CD4-positive, alpha-beta memory T cell (primary cell): ENCODE measurements at places on chromosomes 13 and 19. TPM values are rescaled to one million over a fixed set of nuclear protein-coding genes. Genes with fewer than 3 reads are reported as not detected.

GRCh38 chr13:51704399-51705313, 99.3 kb downstream of the DHRS12 start:
- no peaks in the 10 kb centered on the region for H3K36me3 ChIP-seq
- no peak overlapping the region for H3K27ac ChIP-seq
- H3K27me3 ChIP-seq = no peaks in the 10 kb centered on the region
- no peaks in the 10 kb centered on the region for H3K4me1 ChIP-seq

DNA sequence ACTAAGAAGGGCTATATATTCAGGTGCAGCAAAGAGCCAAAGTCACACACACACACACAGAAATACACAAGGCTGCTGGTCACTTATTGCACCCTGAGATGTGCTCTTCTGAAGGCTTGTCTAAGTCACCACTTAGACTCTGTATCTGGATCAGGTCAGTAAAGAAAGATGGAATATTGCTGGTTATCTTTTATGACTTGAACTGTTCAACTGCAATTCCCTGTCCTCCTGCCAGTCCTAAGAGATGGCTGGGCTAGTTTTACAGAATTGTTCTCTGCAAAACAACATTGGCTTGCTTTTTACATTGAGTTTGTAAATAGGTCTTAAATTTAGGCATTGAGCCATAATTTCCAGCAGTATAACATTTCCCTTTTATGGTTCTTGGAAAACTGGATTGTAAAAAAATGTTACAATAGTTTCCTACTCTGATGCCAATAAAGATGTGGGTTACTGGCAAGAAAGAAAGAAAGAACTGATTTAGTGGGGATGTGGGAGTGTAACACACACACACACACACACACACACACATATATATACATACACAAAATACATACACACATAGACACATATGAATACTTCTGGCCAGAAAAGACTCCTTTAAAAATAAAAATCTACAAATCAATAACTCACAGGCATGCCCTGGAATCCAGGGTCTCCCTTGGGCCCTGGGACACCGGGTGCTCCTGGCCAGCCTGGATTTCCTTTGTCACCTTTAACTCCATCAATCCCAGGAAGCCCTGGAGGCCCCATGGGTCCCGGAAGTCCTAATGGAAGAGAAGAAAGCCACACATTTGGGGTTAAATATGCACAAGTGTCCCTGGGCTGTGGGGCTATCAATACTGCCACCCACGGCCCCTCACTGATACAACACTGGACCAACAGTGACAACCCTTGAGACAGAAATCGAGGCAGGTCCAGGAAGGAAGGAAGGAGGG, 137.7 kb downstream of the COL4A1 start:
- no peaks in the 10 kb centered on the region for H3K4me1 ChIP-seq
- H3K36me3 ChIP-seq = no peaks in the 10 kb centered on the region
- no peak for DNase-seq

GRCh38 chr13:58324161-58324560, 692.6 kb downstream of the PCDH17 start:
- no peak overlapping the region for H3K27ac ChIP-seq
- no peak for DNase-seq
- no peaks in the 10 kb centered on the region for H3K36me3 ChIP-seq

Gene TTYH1
- total RNA-seq = not detected

Gene TMIGD2
- 6.9 TPM for total RNA-seq

Gene PSG7
- not detected for total RNA-seq

Gene KLK14
- total RNA-seq = 1.1 TPM
